ENCODE measurements at places on chromosomes 16 and 17.

GRCh38 chr16:84526794-84527531 lies 22.5 kb upstream of the MEAK7 start:
- DNase-seq: no peak

- no peak for DNase-seq
These were observed 15.5 kb upstream of the USP22 start for GRCh38 chr17:21058098-21058893.

DNA sequence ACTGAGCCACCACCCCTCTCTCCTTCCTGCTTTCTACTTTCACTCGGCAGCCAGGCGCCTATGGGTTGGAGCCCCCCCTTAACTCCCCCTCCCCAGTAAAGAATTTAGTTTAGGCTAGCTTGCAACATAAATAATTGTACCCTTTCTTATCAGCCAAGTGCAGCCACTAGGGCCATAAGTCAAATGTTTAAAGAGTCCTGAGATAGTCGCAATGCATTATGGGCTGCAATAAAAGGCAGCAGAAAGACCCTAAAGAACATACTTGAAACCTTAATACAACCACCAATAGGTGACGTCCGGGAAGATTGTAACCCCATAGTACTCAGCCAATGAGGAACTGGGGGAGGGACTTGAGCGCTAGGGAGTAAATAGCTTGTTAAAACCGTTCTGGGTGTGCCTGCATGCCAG lies 40.5 kb downstream of the C16orf82 start:
- DNase-seq: no peak

GRCh38 chr17:50681263-50682200 lies 26.2 kb downstream of the ANKRD40 start:
- DNase-seq: no peak

DNA sequence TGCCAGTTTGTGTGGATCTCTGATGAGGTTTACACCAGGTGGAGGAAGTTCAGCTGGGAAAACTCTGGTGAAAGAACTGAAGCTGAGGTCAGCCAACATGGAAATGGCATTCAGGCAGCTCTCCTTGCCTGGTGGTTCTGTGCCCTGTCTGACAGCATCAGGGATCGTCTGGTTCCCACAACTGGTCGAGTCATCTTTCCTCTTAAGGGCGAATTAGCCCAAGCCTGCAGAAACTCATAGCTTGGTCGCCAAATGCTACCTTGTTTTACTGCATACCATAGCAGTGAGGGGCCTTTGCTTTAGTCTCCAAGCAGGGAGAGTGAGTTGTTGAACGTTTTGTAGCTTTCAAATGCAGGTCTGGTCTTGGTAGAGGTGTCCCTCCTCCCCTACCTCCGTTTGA lies 7.2 kb downstream of the PLCG2 start:
- DNase-seq: no peak

DNA sequence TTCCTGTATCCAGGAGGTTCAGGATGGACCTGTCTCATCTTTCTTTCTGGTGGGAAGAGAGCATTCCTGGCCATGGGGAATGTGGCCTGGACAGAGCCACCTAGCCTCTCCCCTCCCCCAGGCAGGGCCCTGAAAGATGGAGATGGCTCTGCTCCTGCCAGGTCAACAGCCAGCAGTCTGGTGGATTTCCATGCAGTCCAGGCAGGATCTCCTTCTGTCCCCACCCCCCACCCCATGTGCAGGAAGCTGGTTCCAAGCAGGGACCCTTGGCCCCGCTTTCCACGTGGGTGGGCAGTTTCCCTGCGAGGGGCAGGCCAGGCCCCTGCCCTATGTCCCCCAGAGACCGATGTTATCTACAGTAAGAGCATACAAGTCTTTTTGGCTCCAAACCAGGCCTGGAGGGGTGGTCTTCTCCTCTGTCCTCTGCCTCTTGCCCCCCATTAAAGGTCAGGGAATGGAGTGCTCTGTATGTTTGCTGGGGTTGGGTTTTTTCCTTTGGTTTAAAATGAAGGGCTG lies 240.5 kb downstream of the SEC14L1 start:
- no peak for DNase-seq

GRCh38 chr16:25411396-25412081 lies 153.9 kb upstream of the ZKSCAN2 start:
- no peak for DNase-seq

DNA sequence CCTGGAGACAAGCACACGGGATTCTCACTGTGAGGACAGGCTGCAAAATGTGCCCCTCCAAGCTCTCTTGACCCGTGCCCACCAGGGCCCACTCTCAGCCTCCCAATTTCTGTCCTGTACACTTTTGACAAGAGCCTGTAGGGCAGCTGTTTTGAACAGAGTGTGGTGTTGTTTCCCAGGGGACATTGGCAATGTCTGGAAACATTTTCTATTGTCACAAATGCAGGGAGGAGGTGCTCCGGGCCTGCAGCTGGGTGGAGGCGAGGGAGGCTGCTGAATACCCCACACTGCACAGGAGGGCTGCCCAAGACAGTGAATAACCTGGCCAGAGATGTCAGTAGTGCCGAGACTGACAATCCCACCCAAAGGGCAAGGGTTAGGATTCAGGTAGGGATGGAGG lies 10.5 kb downstream of the CEP295NL start:
- no peak for DNase-seq

DNA sequence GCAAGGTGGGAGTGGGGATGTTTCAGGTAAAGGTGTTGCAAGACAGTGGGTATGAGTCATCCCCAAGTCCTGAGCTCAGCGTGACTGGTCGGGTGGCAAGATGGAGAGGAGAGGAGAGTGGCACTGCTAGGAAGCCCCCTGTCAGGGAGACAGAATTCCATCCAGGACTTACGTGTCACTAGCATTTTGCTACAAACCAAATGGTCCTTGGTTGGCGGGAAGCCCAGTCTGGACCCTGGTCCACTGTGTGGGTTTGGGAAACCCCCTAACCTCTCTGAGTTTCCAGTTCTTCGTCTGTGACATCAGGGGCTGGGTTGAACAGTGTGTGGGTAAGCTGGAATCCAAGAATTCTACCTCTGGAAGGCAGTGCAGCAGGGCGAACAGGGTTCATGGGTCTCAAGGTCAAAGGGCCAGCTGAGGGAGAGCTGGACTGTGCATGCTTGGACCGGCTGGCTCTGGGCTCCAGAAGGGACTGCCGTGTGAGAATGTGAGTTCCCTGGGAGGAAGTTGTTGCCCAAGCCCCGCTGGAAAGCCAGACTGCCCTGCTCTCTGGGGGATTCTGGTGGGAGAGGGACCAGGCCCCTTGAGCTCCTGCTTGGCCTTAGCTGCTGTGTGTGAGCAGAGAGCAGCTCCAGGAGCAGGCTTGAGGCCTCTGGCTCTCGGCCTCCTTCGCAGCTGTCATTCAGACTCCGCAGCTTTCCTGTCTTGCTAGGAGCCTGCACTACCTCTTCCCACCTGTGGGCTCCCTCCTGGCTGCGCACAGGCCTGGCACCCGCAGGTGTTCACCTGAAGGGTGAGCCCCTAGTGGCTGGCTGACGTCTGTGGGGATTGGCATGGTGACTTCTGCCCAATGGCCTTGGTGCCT lies 84.6 kb downstream of the NT5M start:
- no peak for DNase-seq

DNA sequence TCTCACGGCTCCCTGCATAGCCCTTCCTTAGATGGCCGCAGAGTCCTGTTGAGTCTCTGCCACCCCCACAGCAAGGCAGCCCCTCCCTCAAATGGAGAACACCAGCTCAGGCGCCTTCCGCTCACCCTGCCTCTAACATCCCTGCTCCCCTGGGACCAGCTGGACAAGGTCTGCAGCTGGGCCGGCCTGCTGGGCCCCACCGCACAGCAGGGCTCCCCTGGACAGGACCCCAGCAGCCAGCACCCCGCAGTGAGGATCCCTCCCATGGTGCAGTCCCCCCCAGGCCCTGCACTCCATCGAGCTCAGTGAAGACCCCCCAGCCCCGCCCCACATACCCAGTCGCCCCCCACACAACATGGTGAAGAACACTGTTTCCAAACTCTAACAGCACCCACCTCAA lies 10.2 kb downstream of the ATP2A3 start:
- DNase-seq: no peak

DNA sequence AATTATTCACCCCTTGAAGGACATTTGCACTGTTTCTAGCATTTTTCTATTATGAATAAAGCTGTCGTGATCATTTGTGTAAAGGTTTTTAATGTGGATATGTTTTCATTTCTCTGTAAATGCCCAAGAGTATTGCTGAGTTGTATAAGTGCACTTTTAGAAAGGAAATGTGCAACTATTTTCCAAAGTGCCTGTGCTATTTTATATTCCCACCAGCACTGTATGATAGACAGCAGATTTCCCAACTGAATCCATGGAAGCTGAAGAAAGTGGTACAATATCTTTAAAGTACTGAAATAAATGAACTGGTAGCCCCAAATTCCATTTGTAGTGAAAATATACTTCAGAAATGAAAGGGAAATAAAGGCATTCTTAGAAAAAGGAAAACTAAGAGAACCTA lies 238.4 kb downstream of the BCAS3 start:
- DNase-seq: no peak

GRCh38 chr17:64488301-64488700 lies 8.6 kb downstream of the POLG2 start:
- DNase-seq: no peak

DNA sequence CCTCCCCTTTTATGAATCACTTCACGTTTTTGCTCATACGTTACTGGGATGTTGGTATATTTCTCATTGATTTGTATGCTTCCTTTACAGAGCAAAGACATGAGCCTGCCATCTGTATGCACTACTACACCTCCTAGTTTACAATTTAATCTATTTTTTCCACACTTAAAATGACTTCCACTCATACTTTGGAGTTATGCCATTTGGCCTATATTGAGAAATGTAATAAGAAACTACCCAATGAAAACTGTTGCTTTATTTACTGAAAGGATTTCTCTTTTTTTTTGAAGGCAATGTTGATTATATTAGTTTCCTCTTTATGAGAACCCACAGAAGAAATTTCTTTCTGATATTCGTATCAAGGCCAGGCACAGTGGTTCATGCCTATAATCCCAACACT lies 43.1 kb downstream of the DUSP14 start:
- no peak for DNase-seq

- no peak for DNase-seq
These were observed 115.3 kb downstream of the SLC39A11 start for GRCh38 chr17:72976971-72977770.

DNA sequence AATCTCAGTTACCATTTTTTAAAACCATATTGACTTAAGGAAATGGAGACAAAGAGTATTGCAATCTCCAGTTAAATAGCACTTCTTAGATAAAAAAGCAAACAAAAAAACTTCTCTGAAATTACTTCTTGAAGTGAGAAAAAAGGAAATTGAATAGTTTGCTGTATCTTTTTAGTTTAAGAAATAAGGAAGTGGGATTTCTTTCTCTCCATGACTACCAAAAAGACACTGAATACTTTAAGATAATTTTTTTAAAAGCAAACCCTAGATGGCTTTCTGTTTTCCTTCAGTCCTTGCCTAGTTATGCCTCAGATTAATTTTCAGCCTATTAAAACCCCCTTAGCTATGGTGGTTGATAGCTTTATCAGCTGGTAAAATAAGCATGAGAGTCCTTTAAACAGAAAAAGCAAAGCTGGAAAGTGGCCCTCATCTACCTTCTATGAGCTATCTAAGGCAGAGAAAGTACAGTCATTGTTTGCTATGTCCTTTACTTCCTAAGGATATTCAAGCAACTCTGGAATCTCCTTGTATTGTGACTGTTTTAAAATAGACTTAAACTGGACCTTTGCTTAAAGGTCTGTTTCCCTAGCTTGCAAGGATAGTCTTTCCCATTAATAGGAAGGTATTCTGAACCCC lies 28.6 kb downstream of the TPPP3 start:
- no peak for DNase-seq

DNA sequence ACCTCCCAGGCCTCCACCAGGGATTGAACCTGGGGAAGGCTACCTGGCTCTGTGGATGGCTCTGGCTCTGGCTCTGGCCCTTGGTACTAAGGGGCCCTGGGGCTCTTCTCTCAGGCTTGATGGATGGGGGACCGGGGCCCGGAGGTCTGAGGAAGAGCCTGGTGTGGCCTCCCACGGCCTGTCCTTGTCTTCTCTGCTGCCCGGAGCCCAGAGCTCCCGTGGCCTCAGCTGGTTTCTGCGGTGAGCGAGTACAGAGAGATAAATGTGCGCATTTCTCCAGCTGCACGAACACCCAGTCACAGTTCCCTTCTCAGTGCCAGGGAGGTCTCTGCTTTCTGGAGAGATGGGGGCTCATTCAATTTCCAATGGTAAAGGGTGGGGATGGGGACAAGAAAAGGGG lies 9.2 kb downstream of the MGAT5B start:
- DNase-seq: no peak

- no peak for DNase-seq
These were observed 111.7 kb upstream of the CDH5 start for GRCh38 chr16:66254751-66255150.

DNA sequence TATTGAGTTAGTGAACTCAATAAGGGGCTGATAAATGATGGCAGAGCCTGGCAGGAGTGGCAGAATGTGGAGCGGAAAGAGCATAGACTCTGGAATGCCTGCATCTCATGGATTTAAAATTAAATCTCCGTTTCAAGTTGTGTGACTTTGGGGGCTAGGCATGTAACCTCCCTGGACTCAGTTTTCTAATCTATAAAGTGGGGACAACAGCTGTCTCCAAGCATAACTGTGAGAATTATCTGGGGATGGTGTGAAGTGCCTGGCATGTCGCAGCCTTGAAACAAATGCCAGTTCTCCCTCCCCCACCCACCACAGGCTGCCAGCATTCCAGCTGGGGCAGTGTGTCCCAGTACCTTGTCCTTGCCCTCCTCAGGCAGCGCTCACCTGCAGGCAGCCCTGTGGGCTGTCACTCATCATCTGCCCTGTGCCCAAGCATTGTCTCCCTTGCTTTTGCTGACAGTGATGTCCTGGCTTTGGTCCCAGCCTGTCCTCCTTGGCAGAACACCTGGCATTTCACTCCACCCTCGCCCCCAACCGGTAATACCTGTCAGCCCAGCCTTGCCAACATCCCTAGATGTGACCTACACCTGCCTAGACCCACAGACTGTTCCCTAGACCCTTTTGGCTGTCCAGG lies 129.6 kb downstream of the MRM1 start:
- DNase-seq: no peak

DNA sequence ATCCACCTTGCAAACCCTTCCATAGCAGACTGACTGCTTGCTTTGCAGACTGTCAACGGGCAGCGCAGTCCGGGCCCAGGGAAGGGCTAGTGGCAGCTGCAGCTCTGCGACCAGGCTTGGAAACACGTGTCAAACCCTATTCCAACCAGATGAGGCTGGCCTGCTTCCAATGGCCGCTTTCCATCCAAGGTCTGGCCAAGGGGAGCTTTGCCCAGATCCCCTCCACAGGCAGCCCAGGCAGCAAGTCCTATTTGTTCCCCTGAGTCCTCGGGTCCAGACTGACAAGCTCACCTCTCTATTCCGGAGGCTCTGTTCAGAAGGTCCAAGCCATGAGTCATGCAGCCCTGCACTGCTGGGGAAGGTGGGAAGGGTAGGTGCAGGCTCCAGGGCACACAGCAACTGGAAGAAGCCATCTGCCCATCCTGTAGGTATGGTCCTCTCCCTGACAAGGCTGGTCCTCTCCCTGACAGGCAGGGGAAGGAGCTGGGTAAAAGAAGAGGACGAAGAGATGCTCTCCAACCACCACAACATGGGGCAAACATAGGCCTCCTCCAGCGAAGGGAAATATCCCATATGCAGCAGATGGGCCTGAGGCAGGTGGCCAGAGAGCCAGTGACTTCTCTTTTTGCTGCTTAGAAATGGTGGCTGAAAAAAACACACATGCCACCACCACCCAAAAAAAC lies 22.6 kb upstream of the AXIN2 start:
- DNase-seq: no peak
